ENCODE measurements at places on chromosomes 2 and 18.

- no peak for DNase-seq
Measured at GRCh38 chr18:1604751-1605150, 700.1 kb downstream of the ADCYAP1 start.

GRCh38 chr2:69926849-69927515 is 12.1 kb downstream of the MXD1 start:
- DNase-seq, result no peak

GRCh38 chr18:9851511-9851910 is 34.3 kb upstream of the TXNDC2 start:
- DNase-seq, result no peak

- DNase-seq, result no peak
Measured at GRCh38 chr2:44168681-44169154, at the start of gene PPM1B. PPM1B (plus strand) TSS chr2:44168875; CDS start chr2:44201200, 32,325 bp downstream.

- no peak for DNase-seq
Measured at GRCh38 chr2:170711774-170712652, 3.1 kb upstream of the SP5 start.

DNA sequence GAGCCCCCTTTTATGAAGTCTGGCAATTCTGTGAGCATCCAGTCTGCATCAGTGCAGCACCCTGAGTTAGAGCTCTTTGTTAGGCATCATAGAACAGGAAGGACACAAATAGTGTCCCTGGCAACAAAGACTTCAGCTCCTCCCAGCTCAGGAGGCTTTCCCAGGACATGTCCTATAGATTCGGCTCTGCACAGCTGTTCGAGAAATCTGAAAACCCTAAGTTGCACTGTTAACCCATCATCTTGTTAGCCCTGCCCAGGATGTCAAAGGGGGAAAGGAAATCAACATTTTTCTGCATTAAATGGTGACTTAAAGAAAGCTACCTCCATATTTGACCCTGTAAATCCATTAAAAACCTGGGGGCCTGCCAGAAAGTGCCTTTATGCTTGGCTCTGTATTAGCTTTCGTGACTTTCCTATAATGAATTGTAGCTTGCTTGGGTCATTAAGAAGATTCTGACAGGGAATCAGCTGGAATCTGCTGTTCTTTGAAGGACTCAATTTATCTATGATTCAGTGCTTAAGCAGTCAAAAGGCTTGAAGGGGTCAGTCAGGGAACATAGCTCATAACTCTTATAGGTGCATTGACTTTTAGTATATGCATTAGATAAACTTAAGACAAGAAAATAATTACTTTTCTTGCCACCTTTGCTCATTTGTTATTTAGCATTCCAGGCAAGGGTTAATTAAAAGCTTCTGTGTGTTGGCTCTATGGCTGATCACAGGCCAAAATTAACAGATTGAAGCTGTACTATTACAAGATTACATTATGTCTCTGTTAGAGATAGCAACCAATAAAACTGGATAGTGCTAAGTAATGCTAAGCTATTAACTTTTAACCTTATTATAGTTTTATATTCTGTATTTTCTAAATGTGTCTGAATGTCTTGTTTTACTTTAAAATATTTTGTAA is 20.6 kb downstream of the ERMN start:
- DNase-seq, result no peak

DNA sequence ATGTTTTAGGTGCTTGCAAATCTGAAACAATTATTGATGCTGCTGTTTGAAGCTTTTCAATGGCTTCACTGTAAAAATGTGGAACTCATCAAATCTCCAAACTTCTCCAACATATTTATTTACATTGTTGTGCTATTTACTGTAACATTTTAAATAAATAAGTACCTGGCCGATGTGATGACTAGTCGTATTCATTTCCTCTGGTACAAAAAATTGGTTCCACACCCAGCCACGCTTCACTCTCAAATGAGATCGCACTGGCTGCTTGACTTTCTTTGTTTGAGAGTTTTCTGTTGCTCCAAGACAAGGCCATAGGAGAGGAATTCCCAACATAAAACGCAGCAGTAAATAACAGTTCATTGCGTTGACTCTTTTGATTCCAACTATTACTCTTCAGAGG is 32.0 kb downstream of the CDH19 start:
- DNase-seq, result no peak

GRCh38 chr2:24457696-24458386 is 33.2 kb upstream of the NCOA1 start:
- DNase-seq, result no peak

DNA sequence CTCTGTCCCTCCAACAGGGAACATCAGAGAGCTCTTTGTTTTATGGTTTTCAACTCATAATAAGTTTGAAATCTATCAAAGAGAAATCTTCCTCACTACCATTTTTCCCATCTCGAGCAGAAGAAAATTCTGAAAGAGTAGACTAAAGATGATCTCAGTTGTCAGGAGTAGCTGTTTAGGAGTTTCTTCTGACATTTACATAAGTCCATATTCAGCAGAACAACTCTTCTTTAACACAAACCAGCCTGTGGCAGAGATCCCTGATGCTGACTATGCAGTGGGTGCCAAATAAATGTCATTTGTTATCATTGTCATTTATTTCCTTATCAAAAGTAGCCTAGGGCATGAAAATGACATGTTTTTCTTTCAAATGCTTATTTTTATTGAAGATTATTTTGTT is 380.7 kb downstream of the MBD2 start:
- DNase-seq, result no peak

- DNase-seq, result no peak
Measured at GRCh38 chr2:25470806-25471205, 129.1 kb upstream of the DNMT3A start.

GRCh38 chr2:84959095-84959565 is 11.8 kb upstream of the KCMF1 start:
- DNase-seq, result peak; percentile 59

DNA sequence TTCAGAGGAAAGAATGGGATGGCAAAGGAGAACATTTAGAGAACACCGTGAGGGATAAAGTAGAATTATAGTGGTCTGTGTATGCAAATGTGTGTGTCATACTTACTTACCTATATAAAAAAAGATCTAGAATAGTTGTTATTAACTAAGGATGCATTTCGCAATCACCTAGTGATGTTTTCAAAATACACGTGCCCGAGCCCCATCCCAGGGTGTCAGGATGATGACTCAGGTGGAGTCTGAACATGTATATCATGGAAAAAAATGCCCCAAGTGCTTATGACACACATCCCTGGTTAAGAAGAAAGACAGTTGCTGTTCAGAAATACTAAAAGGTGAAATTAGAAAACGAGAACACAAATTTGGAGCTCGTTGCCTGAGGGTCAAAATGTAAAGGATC is 109.0 kb downstream of the CERS6 start:
- no peak for DNase-seq

- DNase-seq, result no peak
Measured at GRCh38 chr2:86274918-86275275, 62.5 kb downstream of the REEP1 start.

GRCh38 chr2:127527001-127527804 is 914 bp upstream of the IWS1 start:
- no peak for DNase-seq

DNA sequence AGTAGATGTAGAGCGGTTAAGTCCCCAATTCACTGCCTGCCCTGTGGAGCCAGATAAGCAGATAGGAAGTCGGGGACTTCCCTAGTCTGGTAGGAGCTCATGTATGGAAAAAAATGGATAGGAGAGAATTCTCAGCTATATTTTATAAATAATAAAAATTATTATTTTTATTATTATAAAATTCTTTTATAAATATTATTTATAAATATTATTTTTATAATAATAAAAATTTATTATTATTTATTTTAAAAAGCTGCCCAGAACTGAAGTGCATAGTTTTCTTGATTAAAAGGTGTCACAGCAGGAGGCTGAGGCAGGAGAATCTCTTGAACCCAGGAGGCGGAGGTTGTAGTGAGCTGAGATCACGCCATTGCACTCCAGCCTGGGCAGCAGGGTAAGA is 97.4 kb downstream of the ADAM23 start:
- no peak for DNase-seq

DNA sequence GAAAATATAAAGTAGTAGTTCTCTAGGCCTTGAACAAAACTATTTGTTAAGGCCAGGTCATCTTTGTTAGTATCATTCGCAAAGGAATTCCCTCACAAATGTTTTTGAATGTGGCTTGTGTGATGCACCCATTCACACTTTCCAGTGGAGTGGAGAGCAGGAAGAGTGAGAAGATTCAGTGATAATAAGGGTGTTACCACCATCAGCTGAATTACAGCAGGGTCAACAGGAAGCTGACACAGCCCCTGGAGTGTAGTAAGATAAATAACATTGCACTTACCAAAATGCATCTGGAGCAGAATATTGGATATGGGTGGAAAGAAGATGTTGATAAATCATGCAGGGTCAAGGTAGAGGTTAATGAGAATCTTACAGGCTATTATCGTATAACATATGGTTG is 231.0 kb downstream of the DSC3 start:
- DNase-seq, result no peak

- no peak for DNase-seq
Measured at GRCh38 chr2:238724728-238725127, 123.2 kb upstream of the TWIST2 start.

GRCh38 chr2:85933753-85934594 is 45.2 kb upstream of the ST3GAL5 start:
- DNase-seq, result peak; percentile 72

GRCh38 chr2:205657579-205657978 is 24.7 kb upstream of the NRP2 start:
- no peak for DNase-seq

Measured in amniotic stem cell (primary cell).